Stimulated activated naive CD8-positive, alpha-beta T cell treated with anti-CD3 and anti-CD28 coated beads, Interleukin-15, amount 100 ng/mL, for 72 hours (primary cell): ENCODE measurements at places on chromosomes 7 and 10.

GRCh38 chr7:82562716-82563404, 119.3 kb upstream of the CACNA2D1 start:
- no peak for DNase-seq

GRCh38 chr10:72764151-72764550, 72.2 kb downstream of the MCU start:
- DNase-seq: no peak

GRCh38 chr10:123604506-123604905, 61.6 kb upstream of the GPR26 start:
- no peak for DNase-seq

- DNase-seq: no peak
These were observed 401.1 kb upstream of the NFE2L3 start for GRCh38 chr7:25750744-25751508.

GRCh38 chr10:130023454-130024230, 59.6 kb upstream of the EBF3 start:
- DNase-seq: no peak
